ENCODE measurements at places on chromosomes 5 and 9.

GRCh38 chr9:86676396-86676795 lies 270.9 kb downstream of the GAS1 start:
- no peak for DNase-seq

DNA sequence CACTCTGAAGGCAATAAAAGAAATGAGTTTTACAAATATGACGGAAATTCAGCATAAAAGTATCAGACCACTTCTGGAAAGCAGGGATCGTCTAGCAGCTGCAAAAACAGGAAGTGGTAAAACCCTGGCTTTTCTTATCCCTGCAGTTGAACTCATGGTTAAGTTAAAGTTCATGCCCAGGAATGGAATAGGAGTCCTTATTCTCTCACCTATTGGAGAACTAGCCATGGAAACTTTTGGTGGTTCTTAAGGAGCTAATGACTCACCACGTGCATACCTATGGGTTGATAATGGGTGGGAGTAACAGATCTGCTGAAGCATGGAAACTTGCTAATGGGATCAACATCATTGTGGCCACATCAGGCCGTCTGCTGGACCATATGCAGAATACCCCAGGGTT lies 93.5 kb upstream of the RGMB start:
- no peak for DNase-seq

DNA sequence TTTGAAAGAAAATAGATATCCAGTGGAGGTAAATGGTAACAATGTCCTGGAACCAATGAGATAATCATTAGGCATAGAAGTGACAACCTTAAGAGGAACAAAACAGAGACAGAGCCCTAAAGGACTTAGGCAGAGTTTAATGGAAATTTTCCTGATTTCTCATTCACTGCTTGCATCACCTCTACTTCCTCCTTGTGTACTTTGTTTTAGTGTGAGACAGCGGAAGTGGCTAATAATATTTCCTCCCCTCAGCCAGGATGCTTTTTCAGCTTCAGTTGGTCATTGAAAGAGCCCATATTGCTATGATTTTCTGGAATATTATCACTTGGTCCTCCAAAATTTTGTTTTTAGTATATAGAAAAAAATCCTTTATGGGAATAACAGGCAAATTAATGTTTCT lies 153.4 kb upstream of the MPDZ start:
- DNase-seq = no peak

DNA sequence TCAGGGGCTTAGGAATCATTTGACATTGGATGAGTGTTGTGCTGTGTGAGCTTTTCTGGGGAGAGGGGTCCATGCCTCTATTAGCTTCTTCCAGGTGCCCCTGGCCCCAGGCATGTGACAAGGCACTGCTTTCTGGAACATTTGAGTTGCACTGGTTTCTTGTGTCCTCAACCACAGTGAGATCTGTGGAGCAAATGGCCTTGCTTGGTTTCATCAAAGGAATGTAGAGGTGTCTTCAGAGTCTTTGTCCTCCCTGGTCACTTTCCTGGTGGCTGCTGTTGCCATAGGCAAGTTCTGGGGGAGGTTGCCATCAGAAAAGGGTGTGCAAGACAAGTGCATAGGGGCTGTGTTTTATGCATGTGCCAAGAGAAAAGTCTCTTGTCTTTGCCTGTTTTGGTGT lies 157.5 kb downstream of the MACROH2A1 start:
- no peak for DNase-seq

DNA sequence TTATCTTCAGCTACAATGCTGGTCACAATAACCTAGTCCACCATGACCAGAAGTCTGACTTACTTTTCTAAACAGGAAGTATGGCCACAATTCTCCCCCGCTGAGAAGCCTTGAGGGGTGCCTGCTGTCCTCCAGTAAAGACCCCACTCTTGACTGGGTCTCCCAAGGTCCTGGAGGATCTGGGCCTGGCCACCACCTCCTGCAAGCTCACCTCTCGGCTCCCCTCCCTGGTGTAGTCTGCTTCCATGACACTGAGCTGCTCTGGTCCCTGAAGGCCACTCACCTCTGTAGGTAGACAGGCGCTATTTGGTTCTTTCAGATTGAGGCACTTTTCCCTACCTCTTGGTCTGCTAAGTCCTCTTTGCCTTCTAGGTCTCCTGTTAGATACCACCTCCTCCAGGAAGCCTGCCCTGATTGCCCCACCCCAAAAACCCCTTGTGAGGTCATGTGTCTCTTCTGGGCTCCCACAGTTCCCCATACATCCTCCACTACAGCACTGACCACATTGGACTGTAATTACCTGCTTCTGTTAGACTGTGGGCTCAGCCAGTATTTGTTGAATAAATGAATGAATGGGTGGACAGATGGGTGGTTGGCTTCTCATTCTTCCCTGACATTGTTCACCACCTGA lies 62.6 kb upstream of the IER5L start:
- no peak for DNase-seq

DNA sequence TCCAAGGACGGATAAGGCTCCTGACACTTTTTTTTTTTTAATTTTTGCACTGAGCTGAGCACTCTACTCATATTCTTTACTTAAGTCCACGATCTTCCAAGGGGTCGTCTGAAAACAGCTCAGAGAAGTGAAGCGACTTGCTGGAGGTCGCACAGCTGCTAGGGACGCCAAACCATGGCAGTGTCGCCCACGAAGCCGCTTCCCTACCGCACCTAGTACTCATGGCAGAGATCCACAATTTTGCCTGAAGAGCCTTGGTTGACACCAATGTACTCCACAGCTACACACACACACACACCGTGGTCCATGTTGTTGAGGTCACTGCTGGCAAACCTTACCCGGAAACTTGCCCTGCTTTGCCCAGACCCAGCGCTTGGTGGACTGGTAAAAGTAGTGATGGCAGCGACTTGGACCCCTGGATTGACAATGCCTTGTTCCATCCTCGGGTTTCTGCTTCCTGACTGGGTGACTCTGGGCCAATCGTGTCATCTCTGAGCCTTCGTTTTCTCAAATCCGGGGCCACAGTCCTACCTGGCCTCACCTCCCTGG lies 521 bp upstream of the SLIT3 start:
- no peak for DNase-seq

GRCh38 chr5:54753034-54753433 lies 232.4 kb downstream of the ESM1 start:
- peak; percentile 44 for DNase-seq

- DNase-seq = peak; percentile 59
Observed at GRCh38 chr5:76367623-76368371, 35.3 kb upstream of the IQGAP2 start.

DNA sequence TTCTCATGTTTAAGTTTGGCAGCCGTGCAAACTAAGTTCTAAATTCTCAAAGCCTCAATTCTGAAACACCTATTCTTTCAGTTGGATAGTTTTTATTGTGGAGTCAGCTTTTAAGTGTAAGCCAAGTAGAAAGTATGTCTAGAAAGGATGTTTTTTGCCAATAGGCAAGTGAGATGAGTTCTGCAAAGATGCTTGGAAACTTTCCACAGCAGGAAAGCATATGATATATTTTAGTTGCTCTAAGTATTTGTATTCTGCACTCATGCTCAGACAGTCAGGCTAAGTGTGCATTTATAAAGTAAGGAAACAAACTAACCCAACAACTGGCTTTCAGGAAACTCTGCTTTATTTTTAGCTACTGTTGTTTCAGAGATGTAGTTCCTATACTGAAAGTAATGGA lies 67.3 kb upstream of the CDH18 start:
- no peak for DNase-seq

- no peak for DNase-seq
Observed at GRCh38 chr9:136527131-136527530, 18.7 kb downstream of the NOTCH1 start.

DNA sequence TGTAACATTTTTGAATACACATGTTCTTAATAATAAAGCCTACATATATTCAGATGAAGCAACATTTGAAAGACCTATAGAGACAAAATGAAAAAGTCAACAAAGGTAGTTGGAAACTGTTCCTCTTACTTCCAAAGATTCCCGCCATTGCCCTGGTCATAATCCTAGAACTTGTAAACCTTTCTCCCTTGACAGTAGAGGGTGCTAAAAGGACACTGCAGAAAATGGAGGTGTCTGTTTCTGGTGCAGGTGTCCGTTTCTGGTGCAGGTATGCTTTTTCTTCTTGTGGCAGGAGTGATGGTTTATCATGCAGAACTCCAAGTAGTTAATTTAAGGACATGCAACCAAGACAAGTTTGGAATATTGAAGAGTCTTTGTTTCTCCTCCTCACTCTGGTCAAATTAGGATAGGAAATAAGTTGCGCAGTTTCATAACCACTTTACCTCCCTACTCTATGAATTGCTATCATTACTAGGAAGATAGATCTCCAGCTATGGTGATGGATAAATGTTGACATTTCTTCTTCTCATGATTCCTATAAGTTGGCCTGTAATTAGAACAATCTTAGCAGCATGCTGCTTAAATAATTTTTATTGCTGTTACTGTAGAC lies 56.0 kb upstream of the FAM174A start:
- peak; percentile 30 for DNase-seq

DNA sequence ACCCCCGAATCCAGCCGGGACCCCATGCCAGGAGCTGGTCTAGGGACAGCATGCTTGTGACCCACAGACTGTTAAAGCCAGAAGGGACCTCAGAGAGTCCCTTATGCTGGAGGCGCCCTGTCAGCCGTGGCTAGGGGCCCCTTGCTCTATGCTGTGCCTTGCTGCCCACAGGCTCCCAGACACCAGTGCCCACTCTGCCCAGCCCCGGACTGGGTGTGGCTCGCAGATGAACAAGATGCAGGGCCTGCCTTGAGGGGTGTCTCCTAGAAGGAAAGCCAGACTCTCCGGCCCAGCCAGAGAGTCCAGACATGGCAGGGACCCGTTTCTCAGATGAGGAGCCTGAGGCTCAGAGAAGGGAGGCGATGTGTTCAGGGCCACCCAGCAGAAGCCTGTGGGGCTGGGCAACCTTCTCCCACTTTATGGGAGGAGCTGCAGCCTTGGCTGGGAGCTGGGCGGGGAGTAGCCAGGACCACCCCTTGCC lies 85.7 kb downstream of the LMX1B start:
- DNase-seq = no peak

DNA sequence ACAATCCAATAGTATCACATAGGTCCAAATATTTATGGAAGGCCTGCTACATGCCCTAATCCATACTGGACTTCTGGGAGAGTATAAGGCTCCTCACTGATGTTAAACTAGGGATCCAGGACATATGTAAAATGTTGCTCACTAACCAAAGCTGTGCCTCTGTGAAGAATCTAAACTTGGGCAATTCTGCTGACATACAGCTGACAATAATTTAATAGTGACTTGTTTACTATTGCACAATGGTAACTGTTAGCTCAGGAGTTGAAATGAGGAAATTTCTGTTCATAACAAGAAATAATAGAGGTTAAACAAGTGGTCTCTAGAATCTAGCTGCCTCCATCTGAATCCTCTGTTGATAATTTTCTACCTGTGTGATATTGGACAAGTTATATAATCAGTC lies 14.9 kb upstream of the CTXN3 start:
- no peak for DNase-seq

DNA sequence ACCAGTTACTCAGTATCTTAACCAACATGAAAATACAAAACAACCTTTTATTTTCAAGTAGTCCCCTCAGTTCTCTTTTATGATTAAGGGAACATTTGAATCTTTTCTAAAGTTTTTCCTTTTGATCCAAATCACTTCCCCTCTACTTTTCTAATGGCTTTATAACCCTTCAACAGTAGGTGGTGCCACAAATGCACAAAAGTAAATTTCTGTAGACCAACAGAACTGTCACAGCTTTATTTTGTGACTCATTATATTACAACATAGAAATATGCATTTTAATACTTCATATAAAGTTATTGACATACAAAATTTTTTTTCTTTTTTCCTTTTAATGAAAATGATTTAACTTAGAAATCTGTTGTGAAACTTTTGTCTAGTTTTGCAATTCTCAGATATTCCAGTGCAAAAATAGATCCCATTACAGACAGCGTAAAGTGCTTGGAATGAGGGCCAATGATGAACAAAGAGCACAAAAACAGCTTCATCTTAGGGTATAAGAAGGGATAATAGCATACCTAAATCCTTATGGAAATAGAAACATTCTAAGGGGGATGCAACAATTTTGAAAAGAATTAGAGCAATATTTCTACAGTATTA lies 17.0 kb downstream of the NIPSNAP3B start:
- DNase-seq = peak; percentile 14

GRCh38 chr9:95901506-95901905 lies 26.0 kb downstream of the ERCC6L2 start:
- no peak for DNase-seq

DNA sequence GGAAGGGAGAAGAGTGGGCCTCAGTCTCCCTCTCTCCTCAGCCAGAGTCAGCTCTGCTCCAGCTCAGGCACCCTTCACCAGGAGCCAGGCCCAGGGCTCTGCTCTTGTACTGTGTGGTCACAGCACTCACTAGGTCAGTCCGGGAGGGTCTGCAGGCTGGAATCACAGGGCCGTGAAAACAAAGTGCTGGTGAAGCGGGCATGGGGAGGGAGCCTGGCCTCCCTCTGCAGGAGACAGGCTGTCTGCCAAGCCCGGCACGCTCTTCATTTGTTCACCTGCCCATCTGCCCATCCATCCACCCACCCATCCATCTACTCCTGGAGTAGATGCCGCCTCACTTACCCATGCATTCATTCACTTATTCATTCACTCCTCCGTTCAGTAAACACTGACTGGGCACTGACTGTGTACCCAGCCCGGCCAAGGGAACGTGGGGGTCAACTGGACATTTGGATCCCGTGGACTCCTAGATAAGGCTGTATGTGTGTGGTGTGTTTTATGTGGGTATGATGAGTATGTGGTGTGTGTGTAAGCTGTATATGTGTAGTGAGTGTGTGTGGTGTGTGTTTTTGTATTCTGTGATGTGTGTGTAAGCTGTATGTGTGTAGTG lies 3.6 kb downstream of the SPAAR start:
- DNase-seq = no peak

All from GM13976 (cell line).